ENCODE measurements at places on chromosomes 12 and 14.

- no peak for DNase-seq
Observed at GRCh38 chr14:60087668-60088067, 4.1 kb upstream of the PCNX4 start.

GRCh38 chr12:105993766-105994555 is 144.8 kb downstream of the NUAK1 start:
- no peak for DNase-seq

DNA sequence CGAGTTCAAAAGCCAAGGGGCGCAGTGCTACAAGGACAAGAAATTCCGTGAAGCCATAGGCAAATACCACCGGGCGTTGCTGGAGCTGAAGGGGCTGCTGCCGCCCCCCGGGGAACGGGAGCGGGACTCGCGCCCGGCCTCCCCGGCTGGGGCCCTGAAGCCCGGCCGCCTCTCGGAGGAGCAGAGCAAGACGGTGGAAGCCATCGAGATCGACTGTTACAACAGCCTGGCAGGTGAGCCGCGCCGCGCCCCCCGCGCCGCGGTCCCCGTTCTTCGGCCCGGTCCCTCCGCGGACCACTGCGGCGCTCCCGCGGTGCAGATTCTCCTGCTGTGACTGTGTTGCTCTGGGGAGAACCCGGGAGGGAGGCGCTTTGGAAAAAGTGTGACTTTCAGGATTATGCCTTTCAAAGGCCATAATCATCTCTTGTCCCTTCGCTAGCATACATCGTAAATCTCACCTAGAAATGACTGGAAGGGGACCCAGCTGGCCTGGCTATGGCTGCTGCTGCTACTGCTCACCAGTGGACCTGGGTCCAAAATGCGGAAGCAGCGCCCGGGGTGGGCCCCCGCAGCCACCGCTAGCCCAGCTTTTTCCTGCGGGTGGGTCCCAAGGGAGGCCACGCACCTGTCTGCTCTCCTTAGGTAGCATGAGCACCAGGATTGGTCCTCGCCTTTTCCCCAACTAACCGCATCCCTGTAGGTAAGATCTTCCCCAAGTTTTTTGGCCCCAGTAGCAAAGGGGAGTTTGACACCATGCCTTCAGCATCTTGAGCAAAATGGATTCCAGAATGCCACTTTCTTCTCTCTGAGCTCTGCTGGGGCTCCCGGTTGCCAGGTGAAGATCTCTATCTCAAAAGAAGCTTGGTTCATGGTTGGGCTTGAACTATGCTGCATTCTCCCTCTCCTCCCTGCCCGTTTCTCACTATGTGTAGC is 853 bp downstream of the TTC9 start:
- DNase-seq: peak; percentile 37

GRCh38 chr12:98909746-98910145 is 264.7 kb downstream of the APAF1 start:
- DNase-seq: no peak

All from kidney tubule cell (primary cell).